CD8-positive, alpha-beta memory T cell (primary cell): ENCODE measurements at places on chromosomes 2 and 18. TPM values are rescaled to one million over a fixed set of nuclear protein-coding genes. Genes with fewer than 3 reads are reported as not detected.

ABHD1 gene
- total RNA-seq, result 0.90 TPM

ASAP2 gene
- total RNA-seq, result 0.38 TPM

GRCh38 chr18:56947236-56947635 is 199.7 kb upstream of the BOD1L2 start:
- no peak for DNase-seq

DNA sequence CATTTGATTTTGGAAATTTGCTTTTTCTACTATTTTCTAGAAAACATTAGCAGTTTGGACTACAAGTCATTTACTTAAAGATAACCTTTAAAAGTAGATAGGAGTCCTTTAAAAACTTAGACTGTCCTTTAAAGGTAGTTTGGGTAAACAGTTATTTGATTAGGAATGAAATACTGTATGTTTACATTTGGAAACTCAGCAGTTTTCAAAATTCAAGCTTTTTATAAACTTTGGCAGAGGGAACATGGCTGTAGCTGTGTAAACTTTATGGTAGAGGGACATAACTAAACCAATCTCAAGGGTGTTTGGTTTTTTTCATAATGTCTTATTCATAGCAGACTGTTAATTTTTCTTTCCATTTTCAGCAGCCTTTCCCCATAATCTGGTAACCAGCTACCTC is 90.7 kb downstream of the SMCHD1 start:
- no peak for DNase-seq

DNA sequence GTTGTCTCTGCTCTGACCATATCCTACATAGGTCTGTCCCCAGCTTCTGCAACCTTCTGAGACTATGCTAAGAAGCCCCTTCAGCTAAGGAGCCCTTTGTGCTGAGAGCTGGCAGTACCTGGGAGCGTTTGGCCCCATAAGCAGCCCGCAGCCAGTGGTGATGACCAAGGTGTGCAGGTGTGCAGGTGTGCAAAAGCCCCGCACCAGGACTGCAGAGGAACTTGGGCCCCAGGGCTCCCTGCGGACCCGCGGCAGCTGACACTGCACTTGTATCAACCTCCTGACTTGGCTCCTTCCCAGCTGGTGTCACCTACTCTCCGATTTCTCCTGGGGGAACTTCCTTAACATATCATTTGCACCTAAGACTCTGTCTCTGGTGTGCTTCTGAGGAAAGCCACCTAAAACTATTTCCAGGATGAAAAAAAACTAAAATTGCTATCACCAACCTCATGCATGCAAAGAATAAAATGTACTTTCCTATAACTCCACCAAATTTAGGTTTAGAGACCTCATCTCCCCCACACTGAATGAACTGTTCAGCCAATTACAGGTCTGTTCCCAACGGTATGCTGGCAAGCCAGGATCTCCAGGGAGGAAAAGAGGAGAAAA is 16.1 kb upstream of the GNAL start:
- no peak for DNase-seq

- no peak for DNase-seq
Observed at GRCh38 chr18:40925071-40925541, 1029.9 kb upstream of the PIK3C3 start.

GRCh38 chr2:235661167-235661937 is 167.5 kb downstream of the AGAP1 start:
- no peak for DNase-seq

DNA sequence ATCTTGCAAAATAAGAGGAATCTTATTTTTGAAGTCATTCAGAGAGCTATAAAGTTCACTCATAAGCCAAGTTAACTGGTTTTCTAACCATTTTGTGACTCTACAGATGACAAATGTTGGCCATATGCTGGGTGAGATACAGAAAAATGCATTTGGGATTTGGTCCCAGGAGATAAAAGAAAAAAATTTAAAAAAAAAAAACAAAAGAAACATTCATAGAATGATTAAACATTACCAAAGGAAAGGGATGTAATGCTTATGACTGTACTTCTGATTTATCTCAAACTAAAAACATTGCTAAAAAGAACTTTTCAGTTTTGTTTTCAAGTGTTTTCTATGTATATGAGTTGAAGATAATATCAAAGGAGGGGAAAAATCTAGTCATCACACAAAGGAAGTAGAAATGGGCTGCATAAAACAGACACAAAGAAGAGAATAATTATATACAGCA is 43.1 kb downstream of the PELI1 start:
- DNase-seq, result no peak
